ENCODE measurements at places on chromosomes 6 and 20.

- DNase-seq = no peak
Measured at GRCh38 chr6:38396209-38396608, 243.5 kb downstream of the BTBD9 start.

- DNase-seq = no peak
Measured at GRCh38 chr6:20154753-20155152, 57.5 kb downstream of the MBOAT1 start.

GRCh38 chr6:55449225-55449624 lies 122.0 kb downstream of the GFRAL start:
- DNase-seq = no peak

DNA sequence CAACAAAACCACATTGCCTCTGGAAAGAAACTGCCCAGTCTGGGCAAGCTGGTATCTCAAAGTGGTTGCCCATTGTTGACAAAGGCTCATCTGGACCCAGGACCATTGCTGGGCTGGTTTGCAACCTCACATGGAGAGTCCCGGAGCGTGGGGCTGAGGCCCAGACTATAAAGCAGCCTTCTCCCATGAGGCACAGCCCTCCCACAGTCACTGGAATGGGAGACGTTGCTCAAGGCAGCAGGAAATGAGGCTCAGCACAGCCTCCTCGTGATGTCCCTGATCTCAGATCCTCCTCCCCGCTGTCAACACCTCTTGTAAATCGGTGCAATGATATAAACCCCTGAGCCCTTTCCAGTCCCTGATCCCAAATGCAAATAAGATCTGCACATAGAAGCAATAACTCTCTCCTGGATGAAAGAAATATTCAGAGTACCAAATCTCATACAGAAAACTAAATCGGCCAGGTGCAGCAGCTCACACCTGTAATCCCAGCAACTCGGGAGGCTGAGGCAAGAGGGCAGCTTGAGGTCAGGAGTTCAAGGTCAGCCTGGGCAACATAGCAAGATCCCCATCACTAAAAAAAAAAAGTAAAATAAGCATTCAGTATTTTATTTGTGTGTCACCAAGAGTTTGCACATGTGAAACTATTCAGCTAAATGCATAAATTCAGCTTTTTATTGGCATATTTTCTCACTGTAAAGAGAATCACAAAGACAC lies 103.0 kb upstream of the RREB1 start:
- DNase-seq = no peak

Data from stimulated activated naive CD8-positive, alpha-beta T cell treated with anti-CD3 and anti-CD28 coated beads, Interleukin-15, amount 100 ng/mL, for 72 hours (primary cell).